ENCODE measurements at places on chromosomes 2 and 18.

DNA sequence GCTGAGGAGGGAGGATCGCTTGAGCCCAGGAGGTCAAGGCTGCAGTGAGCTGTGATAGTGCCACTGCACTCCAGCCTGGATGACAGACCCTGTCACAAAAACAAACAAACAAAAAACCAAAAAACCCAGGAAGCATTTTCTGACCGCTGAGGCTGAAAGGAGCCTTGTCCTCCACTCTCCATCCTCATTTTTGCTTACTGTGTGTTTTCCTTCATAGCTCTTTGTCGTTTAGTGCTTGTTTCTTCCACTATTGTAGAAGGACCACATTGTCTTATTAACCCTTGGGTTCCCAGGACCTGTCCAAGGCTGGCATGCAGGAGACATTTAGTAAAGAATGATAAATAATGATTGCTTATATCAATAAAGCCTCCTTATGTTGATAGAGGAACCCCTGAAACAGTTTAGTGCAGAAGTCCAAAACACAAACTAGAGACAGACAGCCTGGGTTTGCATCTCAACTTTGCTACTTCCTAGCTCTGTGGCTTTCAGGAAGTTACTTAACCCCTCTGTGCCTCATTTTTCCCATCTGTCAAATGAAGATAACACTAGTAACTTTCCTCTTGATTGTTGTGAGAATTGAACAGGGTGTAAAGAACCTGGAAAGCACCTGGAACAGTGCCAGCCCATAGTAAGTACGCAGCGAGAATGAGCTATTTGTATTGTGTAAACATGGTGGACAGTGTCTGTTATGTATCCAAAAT is 126.0 kb downstream of the LPIN1 start:
- DNase-seq = no peak

GRCh38 chr2:120396013-120396860 is 50.3 kb downstream of the INHBB start:
- DNase-seq = no peak

DNA sequence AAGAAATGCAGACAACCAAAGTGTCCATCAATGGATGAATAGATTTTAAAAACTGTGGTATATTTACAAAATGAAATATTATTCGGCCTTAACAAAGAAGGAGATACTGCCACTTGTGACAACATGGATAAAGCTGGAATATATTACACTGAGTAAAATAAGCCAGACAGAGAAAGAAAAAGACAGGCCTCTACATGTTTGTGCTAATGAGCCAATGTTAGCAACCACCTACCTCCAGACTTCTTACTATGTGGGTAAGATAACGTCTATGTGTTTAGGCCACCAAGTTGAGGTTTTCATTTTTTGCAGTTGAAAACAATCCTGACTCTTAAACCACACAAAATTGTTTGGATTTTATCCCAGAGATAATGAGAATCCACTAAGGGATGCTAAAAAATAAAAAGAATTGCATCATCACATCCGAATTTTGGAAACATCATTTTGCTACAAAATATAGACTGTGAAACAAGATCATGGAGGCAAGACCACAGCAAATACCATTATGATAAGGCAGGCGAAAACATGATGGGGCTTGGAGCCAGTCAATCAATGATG is 47.0 kb downstream of the EVA1A start:
- DNase-seq = no peak

DNA sequence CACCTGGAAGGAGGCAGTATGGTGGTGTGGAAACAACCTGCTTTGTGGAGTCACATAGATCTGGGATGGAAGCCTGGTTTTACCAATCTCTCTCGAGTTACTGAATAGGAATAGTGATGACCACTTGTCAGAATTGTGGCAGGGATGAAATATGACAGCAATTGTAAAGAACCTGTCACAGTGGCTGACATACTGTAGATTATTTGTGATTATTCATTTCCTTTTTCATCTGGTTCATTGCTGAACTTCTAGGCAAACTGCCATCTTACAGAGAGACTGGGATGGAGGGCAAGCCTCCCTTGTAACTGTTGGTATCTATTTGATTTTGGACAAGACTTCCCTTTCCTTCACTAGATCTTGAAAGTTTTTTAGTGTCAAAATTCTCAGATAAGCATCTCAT is 42.0 kb downstream of the FMNL2 start:
- DNase-seq = no peak

- no peak for DNase-seq
Observed at GRCh38 chr2:3451169-3451568, 68.2 kb downstream of the ADI1 start.

GRCh38 chr2:164597983-164598382 is 23.3 kb downstream of the GRB14 start:
- no peak for DNase-seq

DNA sequence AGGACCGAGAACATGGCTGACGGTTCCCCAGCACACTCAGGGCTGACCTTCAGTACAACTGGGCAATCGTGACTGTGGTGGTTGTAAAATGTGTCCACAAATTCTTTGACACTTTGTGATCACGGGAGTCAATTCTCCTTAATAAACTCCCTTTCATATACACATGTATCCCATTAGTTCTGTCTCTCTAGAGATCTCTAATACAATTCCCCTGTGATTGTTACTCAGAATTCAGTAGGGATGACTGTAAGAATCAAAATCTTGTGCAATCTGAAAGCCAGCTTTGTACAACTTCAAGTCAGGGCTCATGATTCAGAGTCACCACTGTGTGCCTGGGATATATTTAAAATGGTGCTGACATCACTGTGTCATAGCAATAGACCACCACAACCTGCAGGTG is 89.5 kb upstream of the LMAN1 start:
- no peak for DNase-seq

DNA sequence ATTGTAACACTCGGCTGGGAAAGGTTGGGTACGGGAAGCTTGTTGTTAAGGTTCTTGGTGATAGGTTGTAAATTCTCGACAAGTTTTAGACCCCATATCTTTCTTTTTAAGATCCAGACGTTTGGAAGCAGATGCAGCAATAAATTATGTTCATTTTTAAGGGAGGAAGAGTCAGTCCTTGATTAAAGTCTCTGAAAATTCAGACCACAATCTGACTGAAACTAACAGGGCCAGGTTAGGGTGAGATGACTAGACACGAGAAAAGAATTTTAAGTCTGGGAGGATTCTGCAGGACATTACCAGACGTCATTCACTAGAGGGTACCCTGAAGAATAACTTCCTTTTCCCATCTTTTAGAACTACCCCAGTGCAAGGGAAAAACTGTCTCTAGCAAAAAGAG is 16.1 kb downstream of the WIPF1 start:
- DNase-seq = no peak

DNA sequence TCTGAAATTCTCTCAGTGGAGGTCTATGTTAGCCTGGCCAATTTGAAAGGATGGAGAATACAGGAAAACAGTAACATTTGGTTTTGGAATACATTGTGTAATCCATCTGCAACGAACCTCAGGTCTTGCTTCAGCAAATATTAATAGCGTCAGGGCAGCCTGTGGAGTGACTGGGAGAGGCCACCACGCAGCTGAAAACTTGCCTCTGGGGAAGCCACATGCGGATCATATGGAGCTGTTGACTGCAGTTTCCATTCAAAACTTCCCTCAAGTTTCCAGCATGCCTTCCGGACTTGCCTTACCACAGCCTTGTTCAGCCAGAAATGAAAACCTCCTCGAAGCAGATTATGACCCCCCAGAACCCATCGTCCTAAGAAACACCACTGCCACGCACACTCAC is 25.7 kb downstream of the BCL11A start:
- no peak for DNase-seq

GRCh38 chr2:109531896-109532727 is 81.7 kb downstream of the SEPTIN10 start:
- DNase-seq = no peak

DNA sequence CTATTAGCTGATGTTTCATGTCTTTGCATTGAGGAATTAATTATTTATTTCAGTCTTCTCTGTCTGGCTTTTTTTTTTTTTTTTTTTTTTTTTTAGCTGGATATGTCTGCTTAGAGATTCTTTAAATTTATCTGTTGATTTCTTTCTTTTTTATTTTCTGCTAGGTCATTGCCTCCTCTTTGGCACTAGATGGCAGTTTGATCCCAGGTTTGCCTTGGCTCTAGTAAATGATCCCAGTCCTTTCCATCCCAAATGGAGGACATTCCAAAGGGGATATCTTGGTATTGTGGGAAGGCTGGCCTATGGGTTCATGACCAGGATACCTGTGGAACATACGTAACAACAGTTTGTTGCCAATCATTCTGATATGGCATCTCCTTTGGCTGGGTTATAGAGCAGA is 339.5 kb upstream of the GCFC2 start:
- no peak for DNase-seq

- DNase-seq = no peak
Observed at GRCh38 chr2:86521922-86522321, 41.3 kb downstream of the CHMP3 start.

- no peak for DNase-seq
Observed at GRCh38 chr2:13091861-13092378, 375.2 kb downstream of the TRIB2 start.

- DNase-seq = no peak
Observed at GRCh38 chr2:236284208-236284607, 20.0 kb upstream of the ASB18 start.

GRCh38 chr2:155692856-155693255 is 639.7 kb downstream of the NR4A2 start:
- no peak for DNase-seq

GRCh38 chr2:218839888-218840287 is 8.3 kb upstream of the PRKAG3 start:
- DNase-seq = no peak

- no peak for DNase-seq
Observed at GRCh38 chr2:122307763-122308162, 552.3 kb downstream of the TSN start.
